ENCODE measurements at places on chromosomes 7 and 10.

GRCh38 chr7:22610263-22610662 lies 110.3 kb upstream of the STEAP1B start:
- DNase-seq = no peak

DNA sequence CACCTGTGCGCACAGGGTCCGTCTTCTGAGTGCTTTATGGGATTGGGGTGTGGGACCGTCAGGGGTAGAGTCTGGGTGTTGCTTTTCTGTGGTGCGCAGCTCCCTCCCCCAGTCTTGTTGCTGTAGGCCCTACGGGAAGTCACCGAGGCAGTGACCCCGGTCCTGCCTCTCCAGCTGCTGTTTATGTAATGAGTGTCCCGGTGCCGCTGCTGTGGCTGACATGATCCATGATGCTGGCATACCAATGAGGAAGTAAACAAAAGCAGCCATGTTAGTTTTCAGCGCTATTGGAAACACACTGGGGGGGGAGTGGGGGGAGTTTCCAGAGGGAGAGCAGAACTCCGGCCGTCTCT lies 1.1 kb downstream of the TRIM8 start:
- DNase-seq = peak; percentile 78

- no peak for DNase-seq
Measured at GRCh38 chr10:29924436-29924835, 134.9 kb downstream of the JCAD start.

DNA sequence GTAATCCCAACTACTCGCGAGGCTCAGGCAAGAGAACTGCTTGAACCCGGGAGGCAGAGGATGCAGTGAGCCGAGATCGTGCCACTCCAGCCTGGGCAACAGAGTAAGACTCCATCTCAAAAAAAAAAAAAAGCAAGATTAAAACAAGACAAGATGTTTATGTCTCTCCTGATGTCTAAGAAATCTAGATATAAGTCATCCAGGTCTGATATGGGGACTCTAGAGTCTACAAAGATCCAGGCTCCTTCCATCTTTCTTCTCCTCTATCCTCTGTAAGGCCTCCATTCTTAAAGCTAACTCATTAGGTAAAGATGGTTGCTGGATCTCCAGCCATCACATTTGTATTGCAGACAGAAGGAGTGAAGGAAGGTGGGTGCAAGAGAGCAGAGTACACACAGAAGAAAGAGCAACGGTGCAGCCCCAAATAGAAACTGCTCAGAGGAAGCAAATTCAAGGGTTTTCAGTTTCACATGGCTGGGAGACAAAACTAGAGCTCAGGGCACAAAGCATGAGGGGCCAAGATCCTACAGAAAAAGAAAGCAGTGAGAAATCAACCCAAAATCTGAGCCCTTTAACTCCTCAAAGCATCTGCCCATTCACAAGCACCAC lies 57.6 kb downstream of the USP6NL start:
- DNase-seq = no peak

DNA sequence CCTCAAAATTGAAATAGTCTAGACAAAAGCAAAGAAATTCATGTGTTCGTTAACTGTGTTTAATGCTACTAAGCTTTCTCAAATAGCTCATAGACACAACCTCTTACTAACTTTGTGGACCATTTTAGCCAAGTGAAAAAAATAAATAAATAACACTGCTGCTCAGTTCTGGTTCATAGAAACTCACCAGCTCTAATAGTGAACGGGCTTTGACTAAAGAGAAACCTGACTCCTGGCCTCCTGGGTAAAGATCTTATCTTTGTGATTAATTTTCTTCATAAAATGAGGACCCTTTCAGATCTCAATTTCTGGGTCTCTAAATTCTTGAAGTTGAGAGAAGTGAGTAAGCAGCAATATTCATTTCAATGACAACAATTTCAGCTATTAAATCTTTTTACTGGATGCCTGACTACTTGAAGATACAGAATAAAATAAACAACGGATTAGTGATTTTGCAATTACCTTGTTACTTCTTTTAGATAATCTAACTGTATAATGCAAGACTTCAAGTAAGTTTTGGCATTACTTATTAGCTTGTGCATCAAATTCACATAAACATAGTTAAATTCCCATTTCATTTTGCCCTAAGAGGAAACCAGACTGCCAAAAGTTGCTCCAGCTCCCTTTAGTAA lies 3.1 kb downstream of the CADPS2 start:
- no peak for DNase-seq

DNA sequence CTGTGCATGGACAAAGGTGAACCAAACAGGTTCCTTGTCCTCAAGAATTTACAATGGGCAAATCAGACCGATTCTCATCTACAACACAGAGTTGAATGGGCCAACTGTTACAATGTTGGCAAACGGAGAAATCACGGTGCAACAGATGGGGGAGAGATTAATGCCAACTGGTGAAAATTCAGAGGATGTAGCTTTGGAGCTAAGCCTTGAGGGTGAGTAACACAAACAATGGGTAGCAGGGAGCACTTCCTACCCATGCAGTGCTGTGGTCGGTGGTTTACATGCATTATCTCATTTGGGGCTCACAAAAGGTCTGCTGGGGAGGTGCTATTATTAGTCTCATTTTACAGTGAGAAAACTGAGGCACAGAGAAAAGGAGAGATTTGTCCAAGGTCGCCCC lies 902 bp upstream of the NFE2L3 start:
- DNase-seq = no peak

- no peak for DNase-seq
Measured at GRCh38 chr10:26430641-26431163, 7.4 kb upstream of the APBB1IP start.

- DNase-seq = peak; percentile 14
Measured at GRCh38 chr7:25069900-25070443, 55.1 kb downstream of the CYCS start.

DNA sequence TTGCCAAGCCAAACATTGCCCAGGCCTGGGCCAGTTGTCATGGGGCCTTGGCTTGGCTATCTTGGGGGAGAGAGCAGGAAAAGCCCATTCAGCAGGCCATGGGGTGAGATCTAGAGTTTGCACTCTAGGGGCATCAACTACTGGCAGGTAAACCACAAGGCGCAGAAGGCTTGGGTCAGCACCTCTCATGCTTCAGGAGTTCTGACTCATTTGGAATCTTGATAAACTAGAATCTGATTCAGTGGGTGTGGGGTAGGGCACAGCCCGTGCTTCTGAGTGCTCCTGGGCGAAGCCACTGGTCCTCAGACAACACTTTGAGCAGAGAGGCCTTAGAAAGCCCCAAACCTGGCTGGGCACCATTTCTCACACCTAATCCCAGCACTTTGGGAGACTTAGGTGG lies 81.1 kb downstream of the RGS10 start:
- no peak for DNase-seq

DNA sequence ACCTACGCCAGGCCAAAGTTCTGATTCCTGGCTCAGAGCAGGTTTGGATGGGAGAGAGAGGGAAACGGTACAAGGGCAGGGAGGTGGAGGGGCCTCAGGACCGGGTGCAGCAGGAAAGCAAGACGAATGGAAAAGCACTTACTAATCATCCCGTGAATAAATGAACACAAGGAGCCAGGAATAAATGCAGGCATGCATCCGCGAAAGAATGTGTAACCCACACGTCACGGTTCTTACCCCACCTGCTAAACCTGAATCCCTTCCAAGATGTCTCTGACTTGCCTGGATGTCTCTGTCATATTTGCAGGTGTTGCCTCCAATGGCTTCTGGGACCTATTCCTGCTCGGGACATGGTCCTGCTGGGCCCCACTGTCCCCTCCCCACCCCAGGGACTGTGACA lies 335.2 kb upstream of the RNF32 start:
- DNase-seq = no peak

DNA sequence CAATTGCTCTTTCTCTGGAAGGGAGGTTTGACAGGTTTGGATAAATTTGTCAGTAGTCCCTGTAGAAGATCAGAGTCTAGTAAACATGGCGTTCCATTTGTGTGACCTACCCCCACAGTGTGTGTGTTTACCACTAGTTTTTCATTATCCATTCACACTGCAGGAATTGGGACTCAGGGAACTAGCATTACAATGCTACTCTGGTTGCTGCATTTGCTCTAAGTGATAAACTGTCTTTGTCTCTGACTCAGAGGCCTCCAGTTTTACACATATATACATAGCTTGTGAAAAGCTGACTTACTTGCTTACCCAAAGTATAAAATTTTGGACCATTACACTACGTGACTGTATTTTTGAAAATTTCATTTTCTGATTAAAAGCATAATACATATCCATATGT lies 1604.0 kb downstream of the REEP3 start:
- no peak for DNase-seq

DNA sequence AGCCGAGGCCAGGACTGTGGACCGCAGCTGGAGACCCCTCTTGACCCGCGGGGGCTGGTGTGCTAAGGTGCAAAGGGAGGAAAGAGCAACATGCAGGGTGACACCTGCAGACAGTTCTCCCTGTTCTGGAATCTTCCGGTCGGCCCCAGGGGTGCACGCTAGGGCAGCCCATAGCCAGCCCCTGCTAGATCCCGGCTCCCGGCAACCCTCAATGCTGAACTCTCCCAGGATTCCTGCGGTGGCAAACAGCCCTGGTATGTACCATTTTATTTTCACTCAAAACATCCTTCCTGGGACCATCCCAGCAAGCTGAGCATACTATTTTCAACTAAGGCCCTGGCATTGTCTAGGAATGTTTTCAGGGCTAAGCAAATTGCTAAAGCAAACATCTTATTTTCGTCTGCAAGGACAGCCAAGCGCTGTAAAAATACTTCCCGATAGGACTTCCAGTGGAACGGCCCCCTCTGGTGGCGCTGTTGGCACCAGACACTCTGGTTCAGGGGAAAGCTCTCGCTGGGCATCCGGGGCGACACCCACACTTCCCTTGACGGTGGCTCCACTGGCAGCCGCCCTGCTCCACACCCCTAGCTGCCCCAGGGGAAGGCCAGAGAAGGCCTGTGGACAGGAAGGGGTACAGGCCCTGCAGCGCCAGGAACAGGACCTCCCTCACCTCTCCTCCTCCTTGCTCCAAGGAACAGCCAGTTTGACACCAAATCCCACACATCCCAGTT lies 99.4 kb downstream of the CTBP2 start:
- DNase-seq = peak; percentile 79

- DNase-seq = no peak
Measured at GRCh38 chr7:95199779-95200558, 124.4 kb downstream of the PON1 start.

- no peak for DNase-seq
Measured at GRCh38 chr7:137574812-137575211, 231.3 kb upstream of the PTN start.

DNA sequence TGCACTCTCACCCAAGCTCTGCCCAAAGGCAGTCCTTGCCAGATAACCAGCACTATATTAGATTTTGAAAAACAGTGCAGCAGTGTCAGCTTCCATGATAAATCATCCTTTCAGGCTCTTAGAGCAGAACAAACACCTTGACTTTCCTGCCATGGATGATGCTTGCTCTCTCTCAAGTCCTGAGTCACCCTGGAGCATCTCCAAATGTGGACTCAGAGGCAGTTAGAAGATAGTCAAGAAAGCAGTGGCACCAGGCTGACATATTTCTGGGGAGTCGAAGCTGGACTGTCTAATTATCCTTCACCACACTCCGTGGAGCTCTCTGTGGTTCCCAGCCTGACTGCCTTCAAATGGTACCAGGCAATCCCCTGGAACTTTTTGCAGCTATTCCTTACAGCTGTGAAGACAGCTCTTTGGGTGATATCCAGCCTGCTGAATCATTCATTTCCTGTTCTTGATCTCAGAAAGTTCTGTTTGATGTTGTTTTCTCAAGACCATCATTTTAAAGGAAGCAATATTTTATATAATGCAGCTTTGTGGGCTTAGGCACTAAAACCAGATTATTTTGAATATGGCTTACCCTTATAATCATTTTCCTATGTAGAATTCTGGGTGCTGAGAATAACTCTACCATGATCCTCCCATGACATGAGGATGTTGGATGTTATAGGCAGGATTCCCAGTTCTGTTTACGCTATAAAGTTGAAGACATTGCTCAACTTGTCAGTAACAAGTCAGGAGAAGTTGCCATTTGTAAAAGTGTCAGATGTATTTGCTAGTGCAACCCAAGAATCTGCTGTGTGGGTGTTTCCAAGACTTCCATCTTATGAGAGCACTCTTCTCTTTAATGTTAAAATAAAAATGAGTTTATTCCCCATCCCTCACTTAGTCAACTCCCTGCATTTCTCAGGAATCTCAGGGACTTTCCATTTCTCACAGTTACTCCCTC lies 233.8 kb downstream of the C7orf25 start:
- DNase-seq = no peak
